Stimulated activated CD8-positive, alpha-beta memory T cell treated with anti-CD3 and anti-CD28 coated beads, Interleukin-2, amount 100 ng/mL, for 1 hour (primary cell): ENCODE measurements at places on chromosomes 7 and 10.

DNA sequence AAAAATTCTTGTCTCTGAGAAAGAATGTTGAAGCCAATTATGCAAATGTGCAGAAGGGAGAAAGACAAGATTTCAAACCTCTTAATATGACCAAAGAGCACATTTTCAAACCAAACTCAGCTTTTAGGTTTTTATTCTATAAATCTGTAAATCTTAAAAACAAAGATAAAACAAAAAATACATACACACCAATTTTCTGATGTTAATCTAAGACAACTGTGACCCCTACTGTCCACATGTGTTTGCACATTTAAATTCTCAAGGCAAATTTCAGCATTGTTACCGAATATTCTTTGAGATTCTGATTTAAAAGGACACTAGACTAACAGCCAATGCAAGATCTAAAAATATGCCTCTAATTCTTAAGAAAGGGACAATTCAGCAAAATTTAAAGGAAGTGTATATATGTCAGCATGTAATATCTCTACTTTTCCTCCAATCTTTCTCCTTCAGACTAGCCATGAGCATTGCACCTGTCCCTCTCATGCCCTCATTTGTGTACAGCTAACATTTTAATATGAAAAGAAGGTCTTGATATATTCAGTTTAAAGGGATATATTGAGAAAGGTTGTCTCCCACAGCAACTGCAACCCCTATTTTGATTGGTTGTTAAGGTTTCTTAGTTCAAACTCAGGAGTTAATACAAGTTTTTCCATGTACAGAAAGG lies 417.9 kb downstream of the IPMK start:
- DNase-seq = no peak

DNA sequence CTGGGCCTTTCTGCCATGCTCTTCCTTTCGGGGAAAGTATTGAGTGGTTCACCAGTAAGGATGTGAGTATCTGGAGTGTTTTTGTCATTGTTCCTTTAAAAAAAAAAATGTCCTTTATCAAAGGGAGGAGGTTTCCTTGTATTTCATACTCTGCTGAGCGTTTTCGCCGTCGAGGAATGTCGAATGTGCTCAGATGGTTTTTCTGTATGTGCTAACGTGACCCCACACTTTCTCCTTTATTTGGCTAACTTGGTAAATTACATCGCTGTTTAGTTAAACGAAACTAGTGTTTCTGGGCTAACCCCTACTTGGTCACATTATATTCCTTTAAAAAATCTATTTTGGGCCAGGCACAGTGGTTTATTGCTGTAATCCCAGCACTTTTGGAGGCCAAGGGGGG lies 45.9 kb downstream of the INPP5A start:
- DNase-seq = no peak

- DNase-seq = no peak
Measured at GRCh38 chr7:79304711-79305110, 148.8 kb downstream of the MAGI2 start.

DNA sequence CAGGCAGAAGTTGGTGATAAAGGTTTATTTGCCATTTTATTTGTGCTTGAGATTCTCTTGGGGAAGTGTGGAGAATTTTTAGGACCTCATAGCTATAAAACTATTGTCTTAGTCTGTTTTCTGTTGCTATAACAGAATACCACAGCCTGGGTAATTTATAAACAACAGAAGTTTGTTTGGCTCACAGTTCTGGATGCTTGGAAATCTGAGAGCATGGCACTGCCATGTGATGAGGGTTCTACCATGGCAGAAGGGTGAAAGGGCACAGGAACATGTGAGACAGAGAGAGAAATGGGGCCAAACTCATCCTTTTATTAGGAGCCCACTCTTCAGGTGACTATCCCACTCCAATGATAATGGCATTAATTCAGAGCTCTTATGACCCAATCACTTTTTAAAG lies 12.3 kb downstream of the SUN3 start:
- no peak for DNase-seq

- no peak for DNase-seq
Measured at GRCh38 chr10:16653224-16653623, 131.5 kb upstream of the C1QL3 start.

DNA sequence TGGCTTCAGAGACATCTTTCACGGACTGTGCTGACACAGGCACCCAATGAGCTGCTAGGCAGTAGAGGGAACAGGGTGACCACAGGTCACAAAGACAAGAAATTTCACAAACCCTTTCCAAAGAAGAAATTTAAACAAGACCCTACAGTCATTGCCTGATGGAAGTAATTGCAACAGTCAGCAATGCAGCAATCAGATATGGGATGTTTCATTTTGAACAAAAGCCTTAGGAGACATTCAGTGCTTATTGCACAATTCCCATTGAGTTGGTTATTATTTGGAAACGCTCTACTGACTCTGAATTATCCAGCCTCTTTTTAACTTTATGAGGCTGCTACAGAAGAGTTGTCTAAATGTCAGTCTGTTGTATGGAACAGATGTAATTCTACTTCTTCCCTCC lies 85.5 kb downstream of the ETV1 start:
- no peak for DNase-seq

DNA sequence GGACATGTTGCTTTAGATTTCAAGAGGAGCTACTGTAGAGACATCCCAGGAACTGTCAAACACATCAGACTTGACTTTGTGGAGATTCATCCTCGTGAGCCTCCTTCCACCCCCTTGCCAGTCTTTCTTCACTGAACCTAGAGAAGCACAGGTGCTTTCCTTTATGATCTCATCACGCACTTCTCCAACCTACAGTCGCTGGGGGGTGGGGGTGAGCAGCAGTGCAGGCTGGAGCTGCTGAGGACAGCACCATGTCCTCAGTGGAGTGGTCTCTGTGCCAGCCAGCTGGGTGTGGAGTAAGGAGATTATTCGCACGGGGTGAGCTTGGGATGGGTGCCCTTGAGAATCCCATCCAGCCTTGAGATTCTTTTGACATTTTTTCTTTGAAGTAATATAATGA lies 88.1 kb downstream of the VOPP1 start:
- DNase-seq = no peak

GRCh38 chr10:5587151-5588079 lies 62.7 kb downstream of the CALML3 start:
- no peak for DNase-seq
